ENCODE measurements at places on chromosomes 13 and 19. TPM values are rescaled to one million over a fixed set of nuclear protein-coding genes. Genes with fewer than 3 reads are reported as not detected.
A peak's percentile ranks its signal among the peaks of the same experiment; 100 is the strongest.

DNA sequence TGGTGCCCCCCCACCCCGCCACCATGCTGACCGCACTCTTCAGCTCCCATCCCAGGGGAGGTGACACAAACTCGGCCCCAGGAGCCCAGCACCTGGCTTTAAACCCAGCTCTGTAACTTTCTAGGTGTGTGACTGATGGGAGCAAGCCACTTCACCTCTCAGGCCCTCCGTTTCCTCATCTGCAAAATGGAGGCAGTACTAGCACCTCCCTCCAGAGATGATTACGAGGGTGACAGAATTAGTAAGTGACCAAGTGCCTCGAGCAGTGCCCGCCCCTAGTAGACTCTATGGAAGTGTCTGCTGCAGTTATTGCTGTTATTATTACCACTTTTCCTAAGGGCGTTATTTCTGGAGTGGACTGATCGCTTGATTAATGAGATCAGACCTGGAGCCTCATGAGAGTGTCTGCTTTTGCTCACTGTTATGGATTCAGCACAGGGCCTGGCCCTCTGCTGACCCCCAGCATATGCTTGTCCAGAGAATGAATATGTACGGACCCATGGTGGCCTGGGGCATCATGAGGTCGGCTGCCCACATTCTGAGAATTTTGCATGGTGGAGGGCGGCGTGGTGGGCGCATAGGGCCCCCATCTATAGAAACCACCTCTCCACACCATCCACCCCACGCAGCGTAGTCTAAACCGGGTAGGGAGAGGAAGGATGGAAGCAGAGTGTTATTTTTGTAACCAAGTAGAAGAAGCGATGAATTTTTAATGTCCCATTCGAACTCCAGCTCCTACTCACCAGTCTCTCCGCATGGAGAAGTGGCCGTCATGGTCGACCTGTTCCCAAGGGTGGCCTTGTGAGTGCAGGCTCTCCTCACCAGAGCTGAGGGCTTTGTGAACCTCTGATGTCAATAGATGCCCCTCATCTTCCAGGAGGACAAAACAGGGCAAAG lies 48.2 kb downstream of the CAPN12 start:
- H3K27me3 ChIP-seq = no peaks in the 10 kb centered on the region
- no peak for DNase-seq
- peaks cover 13% of the 10 kb centered on the region for H3K36me3 ChIP-seq
- H3K4me3 ChIP-seq = no peak overlapping the region
- peaks cover 80% of the 10 kb centered on the region for H3K4me1 ChIP-seq

GRCh38 chr13:101346161-101346560 lies 70.1 kb downstream of the NALCN start:
- no peaks in the 10 kb centered on the region for H3K36me3 ChIP-seq
- H3K4me3 ChIP-seq = no peak overlapping the region
- DNase-seq = no peak
- H3K27ac ChIP-seq = no peak overlapping the region
- H3K27me3 ChIP-seq = no peaks in the 10 kb centered on the region
- H3K4me1 ChIP-seq = no peaks in the 10 kb centered on the region

Gene LRRC8E
- total RNA-seq = not detected

- H3K27ac ChIP-seq = peak overlapping the region; percentile 58
- H3K36me3 ChIP-seq = peaks cover 8% of the 10 kb centered on the region
- H3K27me3 ChIP-seq = no peaks in the 10 kb centered on the region
- DNase-seq = no peak
- peaks cover 48% of the 10 kb centered on the region for H3K4me1 ChIP-seq
- H3K4me3 ChIP-seq = peak overlapping the region; percentile 34
Measured at GRCh38 chr19:48964205-48965039, 687 bp upstream of the FTL start.

GRCh38 chr19:44672226-44672625 lies 944 bp downstream of the CEACAM19 start:
- no peak overlapping the region for H3K4me3 ChIP-seq
- H3K4me1 ChIP-seq = no peaks in the 10 kb centered on the region
- DNase-seq = no peak
- no peak overlapping the region for H3K27ac ChIP-seq

Gene CASP14
- not detected for total RNA-seq

Gene LRRC63
- total RNA-seq = 0.49 TPM

DNA sequence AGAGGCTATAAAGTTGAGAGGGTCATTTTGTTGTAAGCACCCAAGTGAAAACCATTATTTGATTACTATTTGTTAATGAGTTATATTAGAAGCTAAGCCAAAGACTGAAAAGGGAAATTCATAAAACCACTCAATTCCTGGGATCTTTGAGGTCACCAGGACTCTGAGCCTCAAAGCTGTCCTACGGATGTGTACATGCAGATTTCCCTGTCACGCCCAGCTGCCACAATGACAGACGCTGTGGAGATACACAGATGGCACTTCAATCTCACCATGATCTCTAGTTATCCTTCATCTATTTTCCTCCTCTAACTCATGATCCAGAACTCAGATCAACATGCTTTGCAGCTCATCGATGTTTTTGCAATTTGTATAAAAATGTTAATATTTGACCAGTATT lies 403.5 kb upstream of the MIR17HG start:
- H3K4me1 ChIP-seq = no peaks in the 10 kb centered on the region
- H3K36me3 ChIP-seq = no peaks in the 10 kb centered on the region
- no peaks in the 10 kb centered on the region for H3K27me3 ChIP-seq
- no peak for DNase-seq

GRCh38 chr13:38849315-38849714 lies 141.3 kb downstream of the STOML3 start:
- no peak overlapping the region for H3K27ac ChIP-seq
- no peaks in the 10 kb centered on the region for H3K4me1 ChIP-seq
- no peaks in the 10 kb centered on the region for H3K36me3 ChIP-seq
- no peak for DNase-seq

Gene FXYD7
- 9.6 TPM for total RNA-seq

- H3K27ac ChIP-seq = no peak overlapping the region
- H3K27me3 ChIP-seq = no peaks in the 10 kb centered on the region
- H3K36me3 ChIP-seq = no peaks in the 10 kb centered on the region
- DNase-seq = no peak
- no peaks in the 10 kb centered on the region for H3K4me1 ChIP-seq
Measured at GRCh38 chr13:43908156-43909126, 28.7 kb downstream of the LACC1 start.

- no peaks in the 10 kb centered on the region for H3K36me3 ChIP-seq
- no peak overlapping the region for H3K27ac ChIP-seq
- H3K4me1 ChIP-seq = no peaks in the 10 kb centered on the region
- no peak overlapping the region for H3K4me3 ChIP-seq
Measured at GRCh38 chr13:53238261-53238660, 209.6 kb downstream of the OLFM4 start.

Gene PRODH2
- not detected for total RNA-seq

Gene ODAD3
- total RNA-seq = not detected

DNA sequence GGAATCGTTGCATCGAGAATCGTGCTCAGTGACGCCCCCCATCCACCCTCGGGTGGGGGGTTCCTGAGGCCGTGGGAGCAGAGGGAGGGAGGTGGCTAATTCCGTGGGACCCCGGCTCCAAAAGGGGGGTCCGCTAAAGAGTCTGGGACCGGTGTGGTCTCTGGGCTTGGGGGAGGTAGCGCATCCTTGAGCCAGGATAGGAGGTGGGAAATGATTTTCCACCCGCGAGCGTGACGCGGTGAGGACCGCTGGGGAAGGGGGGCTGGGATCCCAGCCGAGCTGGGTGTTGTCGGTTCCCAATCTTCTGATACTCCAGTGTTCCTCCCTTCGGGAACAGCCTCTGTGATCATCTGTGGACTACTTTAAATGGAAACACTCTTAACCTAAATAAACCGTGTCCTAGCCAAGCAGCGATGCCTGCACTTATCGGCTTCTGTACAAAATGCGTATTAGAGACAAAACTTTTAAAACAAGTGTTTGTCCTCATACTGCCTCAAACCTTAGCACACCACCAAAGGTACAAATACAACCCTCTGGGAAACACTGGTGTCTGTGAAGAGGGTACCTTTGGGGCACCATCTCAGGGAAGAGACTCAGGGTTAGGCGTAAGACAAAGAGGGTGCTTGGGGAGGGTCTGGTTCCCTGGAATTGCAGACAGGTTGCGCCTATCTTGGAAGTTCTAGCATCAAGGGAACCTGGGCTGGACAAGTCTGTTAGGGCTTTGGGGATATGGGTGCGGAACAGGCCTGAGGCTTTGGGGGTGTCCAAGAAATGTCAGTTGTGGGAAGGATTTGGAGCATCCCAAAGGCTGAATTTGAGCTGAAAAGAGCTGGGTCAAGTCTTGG lies 16.0 kb downstream of the KCNC3 start:
- no peaks in the 10 kb centered on the region for H3K36me3 ChIP-seq
- H3K27me3 ChIP-seq = peaks cover 37% of the 10 kb centered on the region
- no peak overlapping the region for H3K4me3 ChIP-seq
- H3K4me1 ChIP-seq = peaks cover 5% of the 10 kb centered on the region
- no peak overlapping the region for H3K27ac ChIP-seq

DNA sequence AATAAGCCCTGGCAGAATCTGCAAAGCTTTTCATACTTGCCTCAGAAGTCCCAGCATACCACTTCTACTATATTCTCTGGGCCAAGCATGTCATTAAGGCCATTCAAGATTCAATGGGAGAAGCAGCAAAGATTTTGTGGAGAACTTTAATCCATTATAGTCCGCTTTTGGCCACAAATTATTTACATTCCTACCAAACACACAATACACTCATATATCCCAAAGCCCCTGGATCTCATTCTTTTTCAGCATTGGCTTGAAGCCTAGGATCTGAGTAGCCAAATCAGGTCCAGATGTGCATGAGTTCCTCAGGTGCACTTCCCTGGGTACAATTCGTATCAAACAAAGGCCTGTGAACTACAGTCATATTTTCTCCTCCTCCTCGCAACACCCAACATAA lies 203.4 kb downstream of the NDFIP2 start:
- no peaks in the 10 kb centered on the region for H3K4me1 ChIP-seq
- no peaks in the 10 kb centered on the region for H3K36me3 ChIP-seq
- H3K4me3 ChIP-seq = no peak overlapping the region
- no peak for DNase-seq

Gene ZNF541
- total RNA-seq = 0.79 TPM

DNA sequence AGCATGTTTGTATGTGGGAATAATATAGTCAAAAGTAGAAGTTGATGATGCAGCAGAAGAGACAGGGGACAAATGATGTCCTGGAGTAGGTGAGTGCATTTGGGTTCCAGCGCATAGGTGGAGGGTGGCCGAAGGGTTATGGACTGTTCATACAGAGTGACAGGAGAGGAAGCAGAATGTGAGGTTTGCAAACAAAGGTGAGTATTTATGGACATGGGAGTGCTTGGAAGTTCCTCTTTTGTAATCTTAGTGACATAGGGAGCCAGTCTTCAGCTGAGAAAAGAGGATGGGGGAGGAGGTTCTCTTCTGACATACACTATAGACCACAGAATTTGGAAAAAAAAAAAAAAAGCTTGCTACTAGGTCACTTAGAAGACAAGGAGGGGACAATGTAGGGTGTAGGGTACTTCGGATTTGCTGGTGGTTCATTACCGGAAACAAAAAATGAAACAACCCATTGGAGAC lies 331.6 kb downstream of the DLEU7 start:
- H3K4me1 ChIP-seq = peaks cover 20% of the 10 kb centered on the region
- no peak for DNase-seq
- no peaks in the 10 kb centered on the region for H3K27me3 ChIP-seq
- H3K4me3 ChIP-seq = peak overlapping the region; percentile 37
- peak overlapping the region; percentile 12 for H3K27ac ChIP-seq
- H3K36me3 ChIP-seq = no peaks in the 10 kb centered on the region

DNA sequence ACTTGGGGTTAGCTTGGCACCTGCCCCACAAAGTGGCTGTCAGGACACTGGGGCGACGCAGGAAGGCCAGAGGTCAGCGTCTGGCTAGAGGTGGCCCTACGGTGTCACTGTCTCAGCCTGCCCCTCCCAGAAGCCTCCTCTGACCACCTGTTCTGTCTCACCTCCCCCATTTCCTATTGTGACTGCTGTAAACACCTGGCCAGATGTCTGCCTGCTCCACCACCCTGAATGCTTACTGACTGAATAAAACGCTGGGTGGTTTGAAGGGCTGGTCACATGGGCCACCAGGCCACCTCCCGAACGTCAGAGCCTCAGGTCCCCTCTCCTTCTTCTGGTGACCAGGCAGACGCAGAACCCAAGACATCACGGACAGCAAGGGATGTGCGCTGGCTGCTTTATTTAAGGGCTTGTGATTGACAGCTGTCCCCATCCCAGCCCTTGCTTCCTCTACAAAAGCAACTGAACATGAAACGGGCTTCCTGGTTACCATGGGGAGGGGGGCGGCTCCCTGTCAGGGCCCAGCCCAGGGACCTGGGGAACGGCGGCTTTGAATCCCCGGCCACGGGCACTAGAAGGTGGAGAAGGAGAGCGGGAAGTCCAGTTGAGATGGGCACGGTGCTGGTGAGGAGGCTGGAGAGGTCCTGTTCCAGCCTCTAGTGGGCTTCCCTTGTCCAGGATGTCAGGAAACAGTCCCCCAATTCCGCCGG lies 6.2 kb downstream of the ELOF1 start:
- peaks cover 11% of the 10 kb centered on the region for H3K36me3 ChIP-seq
- no peak overlapping the region for H3K27ac ChIP-seq
- no peaks in the 10 kb centered on the region for H3K27me3 ChIP-seq
- H3K4me1 ChIP-seq = peaks cover 12% of the 10 kb centered on the region
- no peak overlapping the region for H3K4me3 ChIP-seq

- DNase-seq = no peak
- no peak overlapping the region for H3K4me3 ChIP-seq
- no peaks in the 10 kb centered on the region for H3K4me1 ChIP-seq
- no peak overlapping the region for H3K27ac ChIP-seq
Measured at GRCh38 chr13:85441364-85441763, 357.9 kb downstream of the SLITRK6 start.

Gene SYT5
- total RNA-seq = not detected

Gene PSG11
- not detected for total RNA-seq

Gene TLE2
- total RNA-seq = 23.1 TPM

- H3K4me1 ChIP-seq = peaks cover 84% of the 10 kb centered on the region
- peaks cover 19% of the 10 kb centered on the region for H3K36me3 ChIP-seq
- no peaks in the 10 kb centered on the region for H3K27me3 ChIP-seq
- peak overlapping the region; percentile 5 for H3K4me3 ChIP-seq
- DNase-seq = no peak
- H3K27ac ChIP-seq = peak overlapping the region; percentile 47
Measured at GRCh38 chr13:114120591-114121011, 11.8 kb downstream of the RASA3 start.
